ENCODE measurements at places on chromosomes 6 and 20.
A peak's percentile ranks its signal among the peaks of the same experiment; 100 is the strongest.

DNA sequence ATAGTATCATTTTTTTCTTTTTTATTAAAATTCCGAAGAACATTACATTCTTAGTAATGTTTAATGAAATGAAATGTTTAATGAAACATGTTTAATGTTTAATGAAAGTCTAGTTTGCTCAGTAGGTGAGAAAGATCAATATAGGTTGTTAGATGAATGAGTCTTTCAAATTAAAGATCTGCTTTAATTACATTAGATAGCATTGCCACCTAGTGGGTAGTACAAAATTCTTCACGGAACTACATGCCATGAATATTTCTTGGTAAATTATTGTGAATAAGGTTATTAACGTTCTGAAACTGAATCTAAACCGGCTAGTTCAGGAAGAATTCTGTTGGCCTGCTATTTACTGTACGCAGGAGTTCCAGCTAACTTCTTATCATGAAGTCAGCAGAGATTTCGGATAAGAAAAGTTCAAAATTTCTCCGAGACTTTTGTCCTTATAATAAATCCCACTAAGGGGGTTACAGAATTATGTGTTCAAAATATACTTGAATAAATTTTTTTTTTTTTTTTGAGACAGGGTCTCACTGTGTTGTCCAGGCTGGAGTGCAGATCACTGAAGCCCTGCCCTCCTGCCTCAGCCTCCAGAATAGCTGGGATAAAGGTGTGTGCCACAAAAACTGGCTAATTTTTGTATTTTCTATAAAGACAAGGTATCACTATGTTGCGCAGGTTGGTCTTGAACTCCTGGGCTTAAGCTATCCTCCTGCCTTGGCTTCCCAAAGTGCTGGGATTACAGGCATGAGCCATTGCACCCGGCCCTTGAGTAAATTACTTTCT lies 7.9 kb upstream of the GMNN start:
- DNase-seq = peak; percentile 38

GRCh38 chr20:58173930-58174707 lies 54.3 kb downstream of the ANKRD60 start:
- peak; percentile 36 for DNase-seq

- DNase-seq = peak; percentile 46
These were observed 413.7 kb downstream of the RFPL4B start for GRCh38 chr6:112760831-112761230.

GRCh38 chr6:133886104-133886775 lies 2.7 kb upstream of the TCF21 start:
- no peak for DNase-seq

DNA sequence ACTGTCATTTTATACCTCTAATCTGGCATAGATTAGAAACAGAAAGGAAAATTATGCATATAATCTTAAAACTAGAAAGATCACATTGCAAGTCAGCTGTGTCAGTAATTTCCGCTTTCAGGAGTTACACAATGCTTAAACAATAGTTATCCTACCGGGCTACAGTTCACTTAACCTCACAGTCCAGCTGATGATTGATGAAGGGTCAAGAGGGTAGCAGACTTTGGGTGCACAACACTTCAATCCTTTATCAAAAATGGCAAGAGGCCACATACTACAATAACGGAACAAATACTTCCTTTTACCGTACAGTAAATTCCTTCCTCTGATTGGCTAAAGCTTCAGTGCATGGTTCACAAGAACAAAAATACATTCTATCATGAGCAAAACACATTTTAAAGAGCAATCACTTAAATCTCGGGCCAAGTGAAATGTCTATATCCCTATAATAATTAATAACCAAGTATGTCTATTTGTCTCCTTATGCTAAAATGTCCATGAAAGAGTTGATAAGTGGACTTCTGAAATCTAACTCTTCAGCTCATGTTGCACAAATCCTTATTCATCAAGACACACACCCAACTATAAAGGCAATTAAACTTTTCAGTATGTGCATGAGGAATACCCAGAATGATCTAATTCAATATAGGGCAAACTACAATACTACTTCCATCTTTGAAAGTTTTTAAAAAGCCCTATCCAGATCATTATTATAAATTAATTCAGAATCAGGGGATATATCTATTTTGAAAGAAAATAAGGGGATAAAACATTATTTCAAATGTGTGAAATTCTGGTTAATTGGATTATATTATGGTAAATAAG lies 76.8 kb downstream of the HIVEP2 start:
- DNase-seq = peak; percentile 56

- DNase-seq = no peak
These were observed 15.5 kb upstream of the TMEM181 start for GRCh38 chr6:158544428-158544827.

DNA sequence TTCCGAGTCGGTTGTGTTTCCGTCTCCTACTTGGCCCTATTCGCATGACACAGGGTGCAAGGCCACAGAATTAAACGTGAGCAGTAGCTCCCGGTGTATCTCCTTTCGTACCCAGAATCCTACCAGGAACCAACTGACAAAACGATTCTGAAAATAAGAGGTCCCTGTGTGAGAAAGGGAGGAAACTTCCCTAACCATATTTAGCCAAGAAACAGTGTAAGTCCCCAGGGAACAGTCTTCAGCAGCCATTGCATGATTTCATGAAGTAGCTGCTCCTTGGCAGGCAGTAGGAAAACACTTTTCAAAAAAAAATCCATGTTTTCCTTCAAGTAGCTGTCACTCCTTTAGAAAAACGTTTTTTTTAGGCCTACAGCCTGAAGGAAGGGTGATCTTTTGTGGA lies 46.9 kb downstream of the PDE10A start:
- DNase-seq = peak; percentile 65

GRCh38 chr6:2450546-2450945 lies 205.1 kb upstream of the GMDS start:
- DNase-seq = no peak

GRCh38 chr20:51077686-51078060 lies 54.8 kb upstream of the KCNG1 start:
- no peak for DNase-seq

DNA sequence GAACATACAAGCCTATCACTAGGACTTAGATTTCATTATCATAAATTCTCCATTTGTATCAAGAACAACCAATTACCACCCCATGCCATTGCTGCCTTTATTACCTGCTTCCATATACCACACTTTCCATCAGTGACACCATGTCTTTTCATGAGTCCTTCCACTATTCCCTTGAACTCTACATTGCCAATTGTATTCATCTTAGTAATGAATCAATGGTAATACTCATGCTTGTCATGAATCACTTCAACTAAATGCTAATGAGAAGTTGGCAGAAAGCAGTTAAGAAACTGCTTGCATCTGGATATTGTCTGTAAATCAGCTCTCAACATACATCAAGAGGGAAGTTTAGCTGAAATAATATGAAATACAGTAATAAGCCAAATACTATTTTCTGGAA lies 61.2 kb upstream of the RNF217 start:
- DNase-seq = no peak

- peak; percentile 80 for DNase-seq
These were observed 344.8 kb downstream of the THBS2 start for GRCh38 chr6:168908887-168909286.

- DNase-seq = no peak
These were observed 170.7 kb upstream of the MLN start for GRCh38 chr6:33974471-33974870.

- peak; percentile 34 for DNase-seq
These were observed 156.8 kb downstream of the DNAH8 start for GRCh38 chr6:38871741-38872568.

DNA sequence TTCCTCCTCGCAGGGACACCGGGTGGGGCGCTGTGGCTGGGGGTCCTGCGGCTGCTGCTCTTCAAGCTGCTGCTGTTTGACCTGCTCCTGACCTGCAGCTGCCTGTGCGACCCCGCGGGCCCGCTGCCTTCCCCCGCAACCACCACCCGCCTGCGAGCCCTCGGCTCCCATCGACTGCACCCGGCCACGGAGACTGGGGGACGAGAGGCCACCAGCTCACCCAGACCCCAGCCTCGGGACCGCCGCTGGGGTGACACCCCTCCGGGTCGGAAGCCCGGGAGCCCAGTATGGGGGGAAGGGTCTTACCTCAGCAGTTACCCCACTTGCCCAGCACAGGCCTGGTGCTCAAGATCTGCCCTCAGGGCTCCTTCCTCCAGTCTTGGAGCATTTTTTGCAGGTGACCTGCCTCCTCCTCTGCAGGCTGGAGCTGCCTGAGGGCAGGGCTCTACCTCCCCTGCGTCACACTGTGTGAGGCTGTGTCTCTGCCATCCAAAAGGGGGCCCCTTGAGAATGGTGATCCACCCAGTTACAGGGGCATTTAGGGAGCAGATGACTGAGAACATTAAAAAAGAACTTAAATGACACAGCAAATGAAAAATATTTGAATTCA lies 3.9 kb upstream of the CNPY3 start:
- no peak for DNase-seq

GRCh38 chr6:118403036-118403435 lies 145.1 kb upstream of the PLN start:
- DNase-seq = peak; percentile 32

- DNase-seq = no peak
These were observed 26.3 kb downstream of the C6orf89 start for GRCh38 chr6:36912030-36912454.

DNA sequence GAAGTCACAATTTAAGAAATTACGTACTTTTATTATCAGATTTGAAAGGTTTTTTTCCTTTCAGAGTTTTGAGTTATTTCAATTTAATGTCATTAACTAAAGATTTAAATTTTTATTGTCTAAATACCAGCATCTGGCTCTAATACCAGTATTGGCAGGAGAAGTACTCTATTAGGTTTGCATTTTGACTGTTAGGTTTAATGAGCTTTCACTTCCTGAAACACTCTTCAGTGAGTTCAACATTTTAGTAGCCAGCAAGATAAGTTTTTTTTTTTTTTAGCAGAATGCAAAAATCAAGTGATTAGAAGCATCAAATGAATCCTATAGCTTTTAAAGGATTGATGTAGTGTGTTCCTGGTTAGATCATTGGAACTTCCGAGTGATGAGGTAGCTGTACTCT lies 34.0 kb upstream of the SCGN start:
- DNase-seq = no peak

GRCh38 chr6:104214901-104215300 lies 644.8 kb downstream of the HACE1 start:
- DNase-seq = no peak

DNA sequence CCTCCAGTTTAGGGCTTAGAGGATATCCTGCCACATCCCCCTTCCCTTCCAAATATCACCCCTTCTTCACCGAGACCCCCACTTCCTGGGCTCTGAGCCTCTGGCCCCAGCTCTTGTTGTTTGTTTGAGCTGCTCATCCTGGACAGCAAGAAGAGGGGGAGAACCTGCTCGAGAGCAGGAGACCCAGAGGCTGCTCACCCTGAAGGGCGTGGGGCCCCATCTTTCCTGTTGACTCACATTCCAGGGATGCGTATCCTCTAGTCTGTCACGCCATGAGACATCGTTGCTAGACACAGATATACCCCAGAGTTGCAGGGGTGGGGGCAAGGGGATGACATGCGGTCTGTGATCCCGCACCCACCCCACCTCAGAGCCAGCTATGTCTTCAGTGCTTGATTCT lies 5.7 kb upstream of the TNXB start:
- DNase-seq = peak; percentile 69

- no peak for DNase-seq
These were observed 639 bp upstream of the CD24 start for GRCh38 chr6:106974999-106975737.

GRCh38 chr20:59577809-59578435 lies 26.4 kb upstream of the PHACTR3 start:
- no peak for DNase-seq

DNA sequence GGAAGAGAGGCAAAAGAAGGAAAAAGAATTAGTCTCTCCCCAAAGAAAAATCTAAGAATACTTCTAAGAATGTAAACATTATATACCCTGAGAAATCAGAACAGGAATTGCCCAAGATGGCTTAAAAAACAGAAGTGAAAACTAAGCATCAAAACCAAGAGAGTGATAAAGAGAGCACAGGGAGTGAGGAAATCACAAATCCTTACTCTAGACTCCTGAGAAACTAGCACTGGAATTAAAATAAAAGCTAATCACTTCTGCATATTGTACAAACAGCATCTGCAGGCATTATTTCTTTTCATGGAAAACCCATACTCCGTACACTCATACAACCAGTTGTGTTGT lies 285.7 kb downstream of the BTBD9 start:
- no peak for DNase-seq

- no peak for DNase-seq
These were observed 11.0 kb downstream of the SMPDL3A start for GRCh38 chr6:122799916-122800686.

- DNase-seq = peak; percentile 50
These were observed 105.3 kb upstream of the BMP5 start for GRCh38 chr6:55980627-55981211.

GRCh38 chr6:28312939-28313338 lies 23.0 kb downstream of the ZSCAN31 start:
- DNase-seq = no peak

GRCh38 chr20:50194422-50194830 lies 3.8 kb downstream of the CEBPB start:
- DNase-seq = no peak

DNA sequence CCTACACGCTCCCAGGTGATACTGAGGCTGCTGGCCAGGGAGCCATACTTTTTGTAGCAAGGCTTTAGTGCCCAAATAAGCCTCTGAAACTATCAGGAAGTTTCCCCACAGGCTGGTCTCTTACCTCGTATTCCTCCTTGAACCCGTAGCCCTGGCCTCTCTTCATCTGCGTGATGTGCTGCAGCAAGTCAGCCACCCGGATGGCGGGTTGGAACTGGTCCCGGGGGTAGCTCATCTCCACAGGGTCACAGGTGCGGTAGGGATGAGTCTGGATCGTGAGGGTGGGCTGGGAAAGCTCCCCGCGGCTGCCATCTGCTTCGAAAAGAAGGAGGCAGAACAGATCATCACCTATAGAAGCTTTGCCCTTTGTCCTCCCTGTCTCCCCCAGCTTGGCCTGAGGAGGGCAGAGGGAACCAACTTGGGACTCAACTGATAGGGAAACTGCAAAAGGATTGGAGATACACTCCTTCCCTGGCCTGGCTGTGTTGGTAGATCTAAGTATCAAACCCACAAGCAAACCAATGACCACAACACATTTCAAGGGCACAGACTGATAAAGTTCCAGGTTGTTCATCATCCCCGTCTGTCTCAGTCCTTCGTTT lies 543.2 kb upstream of the CHD6 start:
- no peak for DNase-seq

All from fibroblast of upper back skin (primary cell).